ENCODE measurements at places on chromosomes 4 and X.
A peak's percentile ranks its signal among the peaks of the same experiment; 100 is the strongest.

GRCh38 chr4:184792950-184793555 is 32.7 kb downstream of the ACSL1 start:
- DNase-seq = no peak

DNA sequence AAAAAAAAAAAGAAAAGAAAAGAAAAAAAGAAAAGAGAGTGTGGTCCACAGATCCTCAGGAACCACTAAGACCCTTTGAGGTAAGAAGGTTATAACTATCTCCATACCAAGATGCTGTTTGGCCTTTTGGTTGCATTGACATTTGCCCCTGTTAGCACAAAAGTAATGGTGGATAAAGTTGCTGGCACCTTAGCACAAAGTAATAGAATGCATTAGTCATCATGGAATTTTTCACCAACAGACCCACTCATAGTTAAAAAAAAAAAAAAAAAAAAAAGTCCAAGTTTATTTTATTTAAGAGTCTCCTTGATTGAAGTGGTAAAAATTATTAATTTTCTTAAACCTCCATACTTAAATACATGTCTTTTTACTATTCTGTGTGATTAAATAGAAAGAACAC is 78.4 kb upstream of the RBPJ start:
- no peak for DNase-seq

DNA sequence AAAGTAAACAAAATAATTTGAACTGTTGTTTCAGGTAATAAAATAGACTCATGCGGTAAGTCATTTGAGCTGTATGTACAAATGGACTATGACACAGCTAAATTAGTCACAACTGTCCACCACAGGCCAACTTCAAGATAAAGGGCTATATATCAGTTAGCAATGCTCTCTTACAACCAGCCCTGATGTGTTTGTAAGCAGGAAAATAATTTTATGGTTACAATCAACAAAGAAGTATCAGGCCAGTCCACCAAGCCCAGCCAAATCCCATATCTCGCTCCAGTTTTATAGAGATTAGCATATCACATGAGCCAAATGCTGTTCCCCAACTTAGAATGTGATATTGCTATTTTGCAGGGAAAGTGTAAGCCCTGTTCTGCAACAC is 511 bp upstream of the DUSP21 start:
- no peak for DNase-seq

GRCh38 chr4:40254608-40255392 is 58.0 kb downstream of the RHOH start:
- peak; percentile 24 for DNase-seq

DNA sequence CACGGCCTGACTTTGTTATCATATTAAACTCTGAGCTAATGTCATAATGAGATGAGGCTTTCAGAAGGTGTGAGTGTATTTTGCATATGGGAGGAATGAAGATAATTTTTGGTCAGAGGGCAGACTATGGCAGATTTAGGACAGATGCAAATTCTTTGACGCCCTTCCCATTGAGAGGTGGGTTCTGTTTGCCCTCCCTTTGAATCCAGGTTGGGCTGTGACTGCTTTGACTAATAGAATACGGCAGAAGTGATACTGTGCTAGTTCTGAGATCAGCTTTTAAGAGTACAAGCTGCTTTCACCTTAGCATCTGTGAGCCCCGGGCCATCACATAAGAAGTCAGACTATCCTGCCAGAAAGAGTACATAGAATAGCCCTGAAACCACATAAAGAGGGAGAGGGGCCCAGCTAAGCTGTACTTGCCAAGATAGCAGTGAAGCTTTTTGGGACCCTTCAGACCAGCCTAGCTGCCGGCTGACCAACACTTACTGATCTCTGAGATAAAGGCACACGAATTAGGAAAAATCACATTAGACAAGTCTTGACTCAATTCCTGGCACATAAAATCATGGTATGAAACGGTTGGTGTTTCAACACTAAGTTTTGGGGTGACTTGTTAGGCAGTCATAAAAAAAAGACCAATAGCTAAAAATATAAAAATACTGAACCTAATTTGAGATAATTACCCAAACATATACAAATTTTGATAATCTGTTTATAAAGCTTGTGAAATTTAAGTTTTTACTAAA is 166.7 kb upstream of the SH3RF1 start:
- DNase-seq = no peak

GRCh38 chr4:186844059-186844681 is 120.5 kb upstream of the FAT1 start:
- DNase-seq = peak; percentile 30

- no peak for DNase-seq
These were observed 78.8 kb downstream of the TMEM164 start for GRCh38 chrX:110081740-110082139.

DNA sequence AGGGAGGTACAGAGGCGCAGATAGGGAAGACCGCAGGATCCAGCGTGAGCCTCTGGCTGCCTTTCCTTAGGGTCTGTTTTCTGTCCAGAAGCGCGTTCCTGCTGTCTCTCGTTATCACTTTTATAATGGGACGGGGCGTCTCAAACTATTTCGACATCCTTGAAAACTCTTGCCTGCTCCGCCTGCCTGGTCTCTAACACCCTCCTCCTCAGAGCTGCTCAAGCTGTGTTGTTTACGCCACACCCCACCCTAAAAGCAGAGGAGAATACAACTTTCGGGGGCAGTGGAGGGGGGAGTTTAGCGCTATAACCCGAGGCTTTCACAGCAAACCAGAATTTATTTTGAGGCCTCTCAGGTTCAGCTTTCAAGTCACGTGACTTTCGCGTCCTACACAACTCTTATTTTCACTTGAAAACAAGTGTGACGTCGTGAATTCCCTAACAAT is 646 bp upstream of the FAM3A start:
- no peak for DNase-seq

GRCh38 chrX:51420610-51421009 is 75.8 kb downstream of the NUDT11 start:
- peak; percentile 54 for DNase-seq

GRCh38 chr4:189974056-189974455 is 33.4 kb downstream of the FRG1 start:
- DNase-seq = no peak

- DNase-seq = no peak
These were observed 1659.8 kb upstream of the ADGRL3 start for GRCh38 chr4:59540311-59540710.

- DNase-seq = no peak
These were observed 122.5 kb downstream of the SPATA18 start for GRCh38 chr4:52173470-52174045.

- DNase-seq = peak; percentile 15
These were observed 623.8 kb downstream of the EPHA5 start for GRCh38 chr4:65046192-65047133.

DNA sequence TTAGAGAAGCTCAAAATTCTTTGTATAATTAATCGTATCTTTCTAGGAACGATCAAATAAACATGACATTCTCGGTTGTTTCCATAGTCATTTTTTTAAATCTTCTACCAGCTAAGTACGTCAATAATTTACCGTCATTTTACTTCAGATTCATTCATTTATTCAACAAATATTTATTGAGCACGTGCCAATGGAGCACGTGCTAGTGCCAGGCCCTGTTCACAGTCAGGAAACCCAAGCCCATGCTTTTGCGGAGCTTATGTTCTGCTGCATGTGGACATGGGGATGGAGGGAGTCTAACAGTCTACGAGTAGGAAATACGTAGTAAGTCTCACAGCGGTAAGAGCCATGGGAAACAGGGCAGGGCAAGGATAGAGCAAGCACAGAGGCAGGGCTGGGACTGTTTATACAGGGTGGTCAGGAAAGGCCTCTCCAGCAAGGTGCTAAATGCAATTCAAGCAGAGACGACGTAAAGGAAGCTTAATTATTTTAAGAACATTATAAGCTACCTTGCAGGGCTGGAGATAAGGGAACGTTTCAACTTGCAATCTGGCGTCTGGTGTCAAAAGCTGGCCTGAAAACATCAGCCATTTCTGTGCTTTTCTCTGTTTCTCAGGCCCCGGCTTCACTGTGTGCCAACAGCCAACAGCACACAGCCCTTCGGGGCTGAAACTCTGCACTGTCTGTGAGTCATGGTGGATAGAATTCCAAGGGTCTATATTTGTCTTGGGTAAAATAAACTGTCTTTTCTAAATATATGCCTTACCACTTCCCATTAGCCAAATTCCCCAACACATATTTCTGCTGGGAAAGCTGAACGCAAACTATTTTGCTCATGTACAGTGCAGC is 517.1 kb upstream of the ZFP42 start:
- DNase-seq = no peak

DNA sequence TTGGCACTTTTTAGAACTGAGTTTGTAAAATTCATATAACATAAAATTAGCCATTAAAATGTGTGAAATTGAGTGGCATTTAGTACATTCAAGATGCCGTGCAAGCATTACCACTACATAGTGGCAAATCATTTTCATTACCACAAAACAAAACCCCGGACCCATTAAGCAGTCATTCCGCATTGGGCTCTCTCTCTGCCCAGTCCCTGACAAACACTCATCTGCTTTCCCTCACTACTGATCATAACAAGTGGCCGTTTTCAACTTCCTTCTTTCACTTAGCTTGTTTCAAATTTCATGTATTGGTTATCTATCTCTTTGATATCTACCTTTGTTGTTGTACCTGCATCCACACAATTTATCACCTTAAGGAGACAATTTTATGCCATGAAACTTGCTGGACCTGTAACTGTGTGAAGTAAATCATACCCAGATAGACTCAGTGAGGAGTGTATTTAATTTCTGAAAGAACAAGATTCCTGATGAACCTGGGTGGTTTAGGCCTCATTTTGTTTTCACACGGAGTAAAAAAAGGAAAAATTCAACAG is 202.1 kb downstream of the OR13H1 start:
- DNase-seq = no peak

GRCh38 chr4:5971078-5971450 is 47.2 kb downstream of the C4orf50 start:
- DNase-seq = no peak

- DNase-seq = no peak
These were observed 41.9 kb upstream of the NSG1 start for GRCh38 chr4:4344915-4345527.

DNA sequence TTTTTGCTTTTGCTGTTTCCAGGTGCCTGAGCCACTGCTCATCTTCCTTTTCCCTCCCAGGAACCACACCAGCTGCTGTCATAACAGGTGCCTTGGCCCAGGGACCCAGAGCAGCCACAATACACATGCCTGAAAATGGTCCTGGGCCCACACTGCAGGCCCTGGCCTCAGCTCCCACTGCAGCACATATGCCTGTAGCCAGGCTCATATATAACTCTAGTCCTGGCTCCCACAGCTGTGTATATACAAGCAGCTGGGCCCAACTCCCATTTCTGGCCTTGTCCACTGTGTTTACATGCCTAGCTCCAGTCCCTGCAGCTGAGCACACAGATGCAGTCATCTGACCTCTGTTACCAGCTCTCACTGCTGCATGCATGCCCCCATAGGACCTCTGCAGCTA is 930.5 kb downstream of the ADGRL3 start:
- DNase-seq = no peak

- no peak for DNase-seq
These were observed 61.6 kb downstream of the UBE2K start for GRCh38 chr4:39759569-39759968.

GRCh38 chr4:146108756-146109155 is 66.8 kb upstream of the LSM6 start:
- DNase-seq = no peak

GRCh38 chrX:37854148-37854547 is 6.8 kb upstream of the DYNLT3 start:
- DNase-seq = no peak

GRCh38 chrX:101257448-101258258 is 33.5 kb downstream of the TAF7L start:
- no peak for DNase-seq

- DNase-seq = no peak
These were observed 26.4 kb downstream of the PITX2 start for GRCh38 chr4:110596431-110596830.

- no peak for DNase-seq
These were observed 91.3 kb downstream of the MOSPD2 start for GRCh38 chrX:14964500-14964899.

DNA sequence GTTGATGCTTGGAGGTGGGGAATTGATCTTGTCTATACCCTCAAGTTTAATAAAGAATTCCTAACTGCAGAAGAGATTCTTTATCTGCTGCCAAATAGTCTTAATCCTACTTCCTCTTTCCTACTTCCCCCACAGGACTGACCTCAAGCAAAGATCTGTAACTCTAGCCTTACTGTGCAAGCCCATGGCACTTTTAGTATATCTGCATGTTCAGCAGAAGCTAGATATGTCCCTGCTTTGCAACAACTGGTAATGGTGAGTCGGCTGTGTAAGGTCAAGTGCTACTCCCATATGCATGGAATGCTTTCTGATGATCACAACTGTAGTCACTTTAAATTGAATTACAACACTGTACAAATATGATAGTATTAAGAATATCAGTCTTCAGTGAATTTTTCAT is 26.3 kb upstream of the PDS5A start:
- DNase-seq = no peak

- peak; percentile 10 for DNase-seq
These were observed 75.1 kb downstream of the MXRA5 start for GRCh38 chrX:3271183-3271833.

DNA sequence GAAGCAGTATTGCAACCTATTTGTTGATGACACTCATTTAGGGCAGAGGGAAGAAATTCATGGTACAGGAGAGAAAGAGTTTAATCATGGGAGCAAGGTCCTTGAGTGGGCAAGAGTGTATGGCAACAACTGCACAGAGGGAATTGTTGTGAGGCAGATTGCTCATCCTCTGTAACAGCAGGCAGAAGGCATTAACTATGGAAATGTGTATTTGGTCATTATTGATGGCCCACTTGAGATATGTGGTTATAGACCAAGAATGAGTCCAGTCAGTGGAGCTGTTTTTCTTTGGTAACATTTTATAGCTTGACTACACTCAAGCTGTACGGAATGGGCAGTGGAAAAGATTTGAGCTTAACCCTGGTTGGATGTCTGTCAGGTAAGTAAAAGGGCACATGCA is 15.9 kb downstream of the PLRG1 start:
- no peak for DNase-seq

- DNase-seq = no peak
These were observed 12.5 kb downstream of the IRF2 start for GRCh38 chr4:184461711-184462441.

DNA sequence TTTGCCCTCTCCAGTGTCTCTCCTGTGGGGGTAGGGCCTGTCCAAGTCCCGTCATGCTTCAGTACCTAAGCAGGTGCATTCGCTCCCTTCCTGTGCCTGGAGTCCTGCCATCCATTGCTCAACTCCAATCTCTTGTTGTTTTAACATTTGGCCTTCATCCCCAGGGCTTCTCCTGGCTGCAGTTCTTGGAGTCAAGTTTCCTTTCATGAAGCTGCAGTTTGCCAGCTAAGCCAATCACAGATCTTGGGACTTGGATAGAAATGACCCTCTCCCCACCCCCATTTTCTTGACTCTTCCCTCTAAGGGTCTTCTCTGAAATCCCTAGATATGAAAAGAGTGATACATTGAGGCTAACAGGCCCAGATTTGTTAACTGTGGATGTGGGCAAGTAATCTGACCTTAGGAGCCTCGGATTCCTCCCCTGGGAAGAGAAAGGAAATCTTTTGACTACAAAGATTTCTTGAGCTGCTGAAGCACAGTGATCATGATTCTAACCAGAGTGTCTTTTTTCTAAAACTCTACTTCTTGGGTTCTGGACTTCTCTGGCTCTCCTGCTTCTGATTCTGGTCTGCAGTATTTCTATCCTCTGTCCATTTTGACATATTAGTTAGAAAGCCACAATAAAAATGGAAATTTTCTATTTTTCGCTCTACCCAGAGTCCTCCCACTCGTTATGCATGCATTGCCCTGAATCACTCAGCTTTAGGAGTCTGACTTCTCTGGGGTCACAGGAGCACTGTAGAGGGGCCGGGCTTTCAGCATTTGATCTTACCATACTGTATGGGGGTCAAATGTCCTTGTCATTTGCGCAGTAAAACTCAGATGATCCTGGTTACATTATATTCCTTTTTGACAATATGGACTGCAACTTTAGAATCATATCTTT is 61.0 kb downstream of the CHRNA9 start:
- DNase-seq = no peak
